ENCODE measurements at places on chromosomes 6 and 20. TPM values are rescaled to one million over a fixed set of nuclear protein-coding genes. Genes with fewer than 3 reads are reported as not detected.

DNA sequence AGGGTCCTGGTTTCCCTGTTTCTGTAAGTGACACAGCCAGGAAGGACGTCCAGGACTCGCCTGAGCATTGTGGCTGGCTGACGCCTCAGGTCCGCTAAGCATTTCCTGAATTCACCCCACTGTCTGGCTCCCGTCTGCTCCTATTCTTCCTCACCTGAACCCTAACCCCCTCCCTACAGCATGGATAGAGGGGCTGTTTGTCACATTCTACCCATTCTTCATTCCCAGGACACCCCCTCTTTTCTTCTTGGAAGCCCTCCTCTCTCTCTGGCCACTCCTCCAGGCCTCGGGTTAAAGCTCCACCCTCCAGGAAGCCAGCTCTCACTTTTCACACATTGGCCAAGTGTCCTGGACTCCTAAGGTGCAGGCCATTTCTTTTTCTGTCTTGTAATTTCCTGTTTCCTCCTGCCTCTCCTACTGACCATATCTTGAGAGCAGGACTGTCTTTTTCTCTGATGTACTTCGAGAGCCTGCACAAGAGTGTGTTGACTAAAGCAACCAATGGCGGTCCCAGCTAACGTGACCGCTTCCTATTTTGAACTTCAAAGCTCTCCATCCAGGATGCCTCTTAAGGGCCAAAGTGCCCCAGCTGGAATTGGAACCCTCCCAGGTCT is 24.2 kb upstream of the MYMX start:
- no peak for DNase-seq

GRCh38 chr6:136532030-136532429 is 18.2 kb downstream of the MAP7 start:
- DNase-seq, result no peak

- DNase-seq, result no peak
These were observed 133.8 kb upstream of the PHACTR3 start for GRCh38 chr20:59470521-59470920.

GRCh38 chr20:17189976-17190695 is 36.7 kb upstream of the PCSK2 start:
- no peak for DNase-seq

DNA sequence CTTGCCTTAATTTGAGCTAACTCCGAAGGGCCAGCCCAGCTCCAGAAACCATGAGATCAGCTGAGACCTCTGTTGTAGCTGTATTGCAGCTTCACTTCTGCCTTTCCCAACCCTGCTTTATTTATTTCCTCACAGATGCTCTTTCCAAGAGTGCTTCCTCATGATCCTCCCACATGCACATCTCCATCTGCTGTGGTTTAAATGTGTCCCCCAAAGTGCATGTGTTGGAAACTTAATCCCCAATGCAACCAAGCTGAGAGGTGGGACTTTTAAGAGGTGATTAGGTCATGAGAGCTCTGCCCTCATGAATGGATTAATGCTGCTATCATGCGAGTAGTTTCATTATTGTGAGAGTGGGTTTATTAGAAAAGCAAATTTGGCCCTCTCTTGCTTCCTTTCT is 164.4 kb upstream of the TAB2 start:
- no peak for DNase-seq

GRCh38 chr6:167756597-167756996 is 70.1 kb upstream of the AFDN start:
- DNase-seq, result no peak

- DNase-seq, result no peak
These were observed 20.1 kb downstream of the DIDO1 start for GRCh38 chr20:62906209-62906608.

DNA sequence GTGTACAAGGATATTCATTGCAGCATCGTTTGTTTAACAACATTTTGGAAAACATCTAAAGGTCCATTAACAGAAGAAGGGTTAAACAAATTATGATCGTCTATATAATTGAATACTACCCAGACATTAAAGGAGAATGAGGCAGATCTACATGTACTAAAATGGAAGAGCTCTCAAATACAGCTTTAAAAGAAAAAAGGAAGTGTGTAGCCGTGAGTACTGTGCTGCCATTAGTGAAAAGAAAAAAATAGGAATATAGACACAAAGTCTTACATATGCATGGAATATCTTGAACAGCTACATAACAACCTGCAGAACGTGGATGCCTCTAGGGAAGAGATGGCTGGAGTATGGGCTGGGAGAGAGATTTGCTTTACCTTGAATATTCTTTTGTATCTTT is 37.9 kb downstream of the PRDM1 start:
- no peak for DNase-seq

DNA sequence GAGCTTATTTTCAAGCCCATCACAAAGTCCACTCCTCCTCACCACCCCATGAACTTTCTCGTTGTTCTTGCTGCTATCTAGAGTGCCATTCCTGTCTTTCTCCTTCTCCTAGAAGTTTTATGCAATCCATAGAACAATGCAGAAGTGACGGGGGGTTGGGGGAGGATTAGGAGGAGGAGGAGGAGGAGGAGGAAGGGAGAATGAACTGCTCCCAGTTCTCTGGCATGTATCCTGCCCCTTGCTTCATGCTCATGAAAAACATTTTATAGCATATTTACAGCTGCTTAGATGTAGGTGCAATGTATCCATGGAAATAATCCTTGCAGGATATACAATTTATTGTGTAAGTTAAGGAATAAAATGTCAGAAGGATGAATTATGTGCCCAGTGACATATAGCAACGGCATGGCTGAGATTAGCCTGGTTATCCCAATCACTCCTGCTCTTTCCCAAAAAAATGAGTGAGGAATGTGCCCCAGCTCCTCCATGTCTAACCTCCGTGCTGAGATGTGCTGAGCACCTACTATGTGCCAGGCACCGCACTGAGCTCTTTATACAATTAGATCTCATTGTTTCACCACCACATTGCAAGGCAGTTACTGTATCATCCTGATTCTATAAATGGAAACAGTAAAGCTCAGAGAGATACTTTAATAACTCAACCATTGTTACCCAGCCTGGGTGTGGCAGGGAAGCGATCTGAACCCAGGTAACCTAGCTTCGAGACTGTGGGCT is 41.6 kb upstream of the TFAP2C start:
- DNase-seq, result no peak

GRCh38 chr20:41006126-41006935 is 22.3 kb upstream of the TOP1 start:
- DNase-seq, result no peak

DNA sequence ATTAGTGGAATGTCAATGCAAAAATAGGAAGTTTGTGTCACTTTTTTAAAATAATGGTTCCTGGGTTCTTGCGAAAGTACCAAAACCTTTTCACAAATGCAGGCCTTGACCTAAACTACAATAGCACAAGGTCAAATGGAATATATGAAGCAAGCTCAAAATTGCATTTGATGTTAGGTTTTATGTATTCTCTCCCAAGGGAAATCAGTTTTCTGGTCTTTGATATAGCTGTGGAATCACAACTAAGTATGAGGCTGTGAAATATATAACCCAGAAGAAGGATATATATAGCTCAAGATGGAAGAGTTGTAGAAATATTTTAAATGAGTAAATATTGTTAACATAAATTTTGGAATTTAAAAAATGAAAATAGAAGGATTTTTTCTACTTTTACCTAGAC is 327.3 kb downstream of the RIMS1 start:
- no peak for DNase-seq

- no peak for DNase-seq
These were observed 1109.0 kb upstream of the FLRT3 start for GRCh38 chr20:15446373-15446772.

DNA sequence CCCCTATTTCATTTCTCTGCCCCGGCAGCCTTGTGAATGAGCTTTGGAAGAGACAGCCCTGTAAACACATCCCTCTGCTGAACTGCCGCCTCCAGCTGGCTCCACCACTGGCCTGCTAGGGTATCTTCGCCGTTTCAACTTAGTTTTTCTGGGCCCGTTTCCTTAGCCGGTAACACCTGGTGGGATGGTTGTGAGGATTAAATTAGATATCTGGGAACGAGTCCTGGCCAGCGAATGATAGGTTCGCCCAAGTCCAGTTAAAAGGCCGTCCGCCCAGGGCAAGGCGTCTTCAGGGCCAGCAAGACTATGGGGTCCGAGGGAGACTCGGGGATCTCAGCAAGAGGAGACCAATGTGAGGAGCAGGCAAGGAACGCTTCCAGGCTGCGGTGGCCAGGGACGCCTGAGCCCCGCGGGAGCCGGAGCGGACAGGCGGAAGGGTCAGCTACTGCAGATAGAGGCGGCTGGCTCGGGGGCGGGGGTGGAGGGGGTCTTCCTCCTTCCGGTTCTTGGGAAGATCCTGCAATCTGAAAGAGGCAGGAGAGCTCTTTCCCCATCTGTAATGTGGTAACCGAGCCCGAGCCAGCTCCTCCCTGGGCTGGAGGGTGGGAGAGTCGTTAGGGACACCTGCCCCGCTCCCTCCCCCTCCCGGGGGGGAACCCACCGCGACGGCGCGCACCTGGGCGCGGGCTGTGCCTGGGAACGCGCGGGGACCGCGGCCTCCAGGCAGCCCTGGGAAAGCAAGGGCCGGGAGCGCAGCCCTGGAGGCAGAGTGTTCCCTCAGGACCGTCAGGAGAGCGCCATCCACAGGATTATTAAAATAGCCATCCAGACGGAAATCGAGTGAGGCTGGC is 4.5 kb upstream of the PTCRA start:
- no peak for DNase-seq

GRCh38 chr6:22057962-22058361 is 238.9 kb downstream of the PRL start:
- DNase-seq, result no peak

DNA sequence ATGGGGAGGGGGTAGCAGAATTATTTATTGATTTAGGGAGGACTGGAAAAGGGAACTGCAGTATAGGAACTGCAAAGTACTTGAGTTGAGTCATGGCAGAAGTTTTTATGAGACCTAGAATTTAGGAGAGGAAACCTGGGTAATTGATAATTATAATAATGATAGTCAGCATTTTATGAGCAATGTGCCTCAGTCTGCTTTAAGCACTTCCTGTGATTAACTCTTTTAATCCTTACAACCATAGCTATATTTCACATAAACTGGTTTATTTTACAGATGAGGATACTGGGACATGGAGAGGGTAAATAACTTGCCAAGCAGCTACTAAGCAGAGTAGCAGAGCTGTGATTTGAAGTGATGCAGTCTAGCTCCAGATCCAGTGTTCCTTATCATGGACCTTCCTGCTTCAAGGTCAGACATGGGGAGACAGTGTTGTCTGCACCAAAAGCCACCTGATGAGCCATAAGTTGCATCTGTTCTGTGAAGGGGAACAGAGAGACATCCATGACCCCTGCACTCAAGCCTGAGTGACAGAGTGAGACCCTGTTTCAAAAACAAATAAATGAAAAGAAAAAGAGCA is 13.6 kb downstream of the LRRC1 start:
- no peak for DNase-seq

GRCh38 chr20:19465536-19465935 is 253.1 kb downstream of the SLC24A3 start:
- DNase-seq, result no peak

- DNase-seq, result no peak
These were observed 62.2 kb downstream of the SMLR1 start for GRCh38 chr6:130889423-130889822.

Gene TOMM6
- polyA plus RNA-seq, result 376 TPM

Gene MYMX
- polyA plus RNA-seq, result not detected

Gene TINAG
- polyA plus RNA-seq, result not detected

Gene PTK7
- 1.9 TPM for polyA plus RNA-seq

Gene PPP1R16B
- polyA plus RNA-seq, result 40.2 TPM

Gene FRK
- polyA plus RNA-seq, result not detected

Gene OR2H2
- polyA plus RNA-seq, result not detected

Gene SLC22A1
- polyA plus RNA-seq, result 0.13 TPM

Gene DNAH8
- polyA plus RNA-seq, result not detected

Gene NRSN1
- not detected for polyA plus RNA-seq

Gene PRPH2
- 0.07 TPM for polyA plus RNA-seq
